ENCODE measurements at places on chromosomes 13 and 19. TPM values are rescaled to one million over a fixed set of nuclear protein-coding genes. Genes with fewer than 3 reads are reported as not detected.

The OR7D2 gene
- 0.22 TPM for total RNA-seq

The EML2 gene
- 30.6 TPM for total RNA-seq

The SLC10A2 gene
- total RNA-seq: not detected

The TMEM59L gene
- 1.6 TPM for total RNA-seq

The FBN3 gene
- total RNA-seq: not detected

The MEDAG gene
- total RNA-seq: 5.4 TPM

The DCLK1 gene
- 12.7 TPM for total RNA-seq

The CEACAM16 gene
- not detected for total RNA-seq

DNA sequence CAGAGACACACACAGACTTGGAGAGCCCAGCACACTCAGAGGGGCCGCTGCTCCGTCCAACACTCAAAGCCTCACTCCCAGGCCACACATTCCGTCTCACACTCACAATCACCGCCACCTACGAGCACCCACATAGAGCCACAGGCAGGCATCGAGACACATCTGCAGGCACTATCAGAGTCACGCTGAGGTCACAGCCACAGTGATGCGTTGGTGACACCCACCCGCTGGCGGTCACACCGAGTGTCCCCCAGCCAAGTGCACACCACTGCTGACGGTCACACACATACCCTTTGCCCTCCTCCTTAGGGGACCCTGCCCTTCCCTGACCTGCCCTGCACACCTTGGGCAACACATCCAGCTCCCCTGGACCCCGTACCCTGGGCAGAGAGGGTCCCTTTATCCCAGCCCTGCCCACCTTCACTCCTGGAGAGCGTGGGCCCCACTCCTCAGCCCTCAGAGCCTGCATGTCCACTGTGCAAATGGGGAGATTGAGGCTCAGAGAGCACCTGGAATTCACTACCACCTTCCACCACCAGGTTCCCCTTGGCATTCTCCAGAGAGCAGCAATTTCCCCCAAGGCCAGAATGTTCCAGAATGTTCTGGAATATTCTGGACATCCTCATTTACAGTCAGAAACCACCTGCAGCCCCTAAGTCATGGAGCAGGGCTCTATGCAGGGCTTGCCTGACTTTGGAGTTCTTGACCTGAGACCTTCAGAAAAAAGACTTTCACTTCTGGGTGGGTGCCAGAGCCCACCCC, 5.4 kb downstream of the FUT5 start:
- DNase-seq: no peak

DNA sequence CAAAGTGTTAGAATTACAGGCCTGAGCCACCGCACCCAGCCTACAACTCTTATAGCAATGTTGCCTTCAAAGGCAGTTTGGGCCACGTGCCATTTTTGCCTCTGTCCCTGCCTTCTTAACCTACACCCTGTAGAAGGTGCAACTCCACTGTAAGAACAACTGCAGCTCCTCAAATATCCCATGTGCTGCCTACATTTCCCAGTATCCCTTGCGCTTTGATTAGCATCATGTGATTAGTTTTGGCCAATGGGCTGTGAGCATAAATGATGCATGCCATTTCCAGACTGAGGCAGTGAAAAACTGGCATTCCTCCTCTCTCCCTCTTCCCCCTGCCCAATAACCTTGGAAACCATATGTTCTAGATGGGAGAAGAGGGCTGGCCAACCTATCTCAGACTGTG, 75.2 kb upstream of the MRI1 start:
- no peak for DNase-seq

DNA sequence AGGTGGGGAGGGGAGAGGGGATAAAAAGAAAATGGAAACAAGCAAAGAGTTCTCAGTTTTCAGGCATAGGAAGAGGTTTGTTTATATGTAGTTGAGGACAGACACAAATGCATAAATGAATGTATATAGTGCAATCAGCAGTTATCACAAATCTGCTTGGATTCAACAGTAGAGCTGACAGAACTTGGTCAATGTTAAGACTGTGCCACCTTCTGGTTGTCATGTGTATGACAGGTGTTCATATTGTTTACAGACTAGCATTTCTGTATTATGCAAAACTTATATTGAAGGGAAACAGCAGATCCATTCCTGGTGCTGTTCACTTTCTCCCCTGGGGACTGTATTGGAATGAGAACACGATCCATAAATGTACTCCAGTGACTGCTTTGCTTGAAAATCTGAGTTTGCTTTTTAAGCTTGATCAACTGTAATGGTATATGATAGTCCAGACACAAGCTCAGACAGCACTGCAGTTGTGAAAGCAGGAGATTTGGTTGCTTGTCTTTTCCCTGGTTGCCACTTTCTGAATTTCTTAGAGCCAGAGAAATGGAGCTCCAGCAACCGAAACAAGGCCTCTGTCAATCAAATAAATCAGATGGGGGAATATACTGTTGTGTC, 319.5 kb upstream of the OBI1 start:
- no peak for DNase-seq

GRCh38 chr13:91278888-91279287, 68.6 kb upstream of the MIR17HG start:
- no peak for DNase-seq

DNA sequence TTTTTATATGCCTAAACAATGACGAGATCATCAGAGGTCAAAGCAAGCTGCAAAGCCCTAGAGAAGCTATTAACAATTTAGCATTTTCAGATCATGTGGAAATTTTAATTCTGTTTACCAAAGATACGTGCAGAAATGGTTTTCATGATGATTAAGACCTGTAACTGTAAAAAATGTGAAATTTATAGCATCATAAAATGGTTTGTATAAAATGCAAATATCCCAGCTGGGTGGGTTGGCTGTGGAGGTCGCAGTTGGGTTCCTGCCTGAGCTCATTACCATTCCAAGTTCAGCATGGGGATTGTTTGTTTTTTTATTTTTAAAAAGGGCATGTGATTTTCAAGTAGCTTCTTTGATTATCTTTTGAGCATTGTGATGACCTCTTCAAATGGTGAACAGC, 47.9 kb upstream of the SIAH3 start:
- DNase-seq: no peak

DNA sequence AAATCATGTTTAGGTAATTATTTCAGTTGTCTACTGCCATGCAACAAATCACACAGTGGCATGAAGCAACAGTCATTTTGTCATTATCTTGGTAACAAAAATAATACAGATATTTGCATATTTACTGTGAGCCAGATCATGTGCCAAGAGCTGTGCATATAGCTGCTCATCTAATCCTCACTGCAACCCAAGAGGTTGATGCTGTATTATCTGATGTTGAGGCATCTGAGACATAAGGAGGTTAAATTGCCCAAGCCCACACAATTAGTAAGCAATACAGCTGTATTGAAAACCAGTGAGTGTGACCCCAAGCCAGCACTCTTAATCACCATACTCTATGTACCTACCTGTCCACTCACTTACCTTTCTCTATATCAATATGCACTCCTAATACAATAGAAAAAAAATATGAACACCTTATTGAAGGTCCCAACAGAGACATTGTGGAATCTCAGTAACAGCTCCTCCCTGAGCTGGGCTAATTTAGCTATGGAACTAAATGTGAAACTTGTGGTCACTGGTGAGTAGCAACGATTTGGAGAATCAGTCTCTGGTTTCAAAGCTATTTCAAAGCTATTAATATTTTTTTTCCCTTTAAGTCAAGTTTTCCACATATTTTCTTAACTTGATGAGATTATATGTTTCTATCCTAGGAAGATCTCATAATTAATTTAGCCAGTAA, 185.2 kb downstream of the KLF12 start:
- DNase-seq: no peak

DNA sequence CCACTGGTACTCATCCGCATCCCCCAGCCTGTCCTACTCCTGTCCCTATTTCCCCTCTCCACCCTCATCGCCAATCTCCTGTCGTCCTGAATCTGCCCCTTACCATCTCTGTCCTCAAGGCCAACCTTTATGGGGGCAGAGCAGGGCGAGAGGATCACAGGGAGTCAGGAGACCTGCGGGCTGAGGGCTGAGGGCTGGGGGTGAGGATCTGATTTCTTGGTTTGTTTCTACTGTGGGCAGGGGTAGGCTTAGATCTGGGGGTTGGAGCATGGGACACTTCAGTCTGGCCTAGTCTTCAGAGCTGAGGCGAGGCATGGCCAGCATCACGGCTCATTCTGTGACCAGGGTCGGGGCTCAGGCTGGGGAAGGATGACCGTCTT, 16.5 kb upstream of the ERCC1 start:
- DNase-seq: no peak

DNA sequence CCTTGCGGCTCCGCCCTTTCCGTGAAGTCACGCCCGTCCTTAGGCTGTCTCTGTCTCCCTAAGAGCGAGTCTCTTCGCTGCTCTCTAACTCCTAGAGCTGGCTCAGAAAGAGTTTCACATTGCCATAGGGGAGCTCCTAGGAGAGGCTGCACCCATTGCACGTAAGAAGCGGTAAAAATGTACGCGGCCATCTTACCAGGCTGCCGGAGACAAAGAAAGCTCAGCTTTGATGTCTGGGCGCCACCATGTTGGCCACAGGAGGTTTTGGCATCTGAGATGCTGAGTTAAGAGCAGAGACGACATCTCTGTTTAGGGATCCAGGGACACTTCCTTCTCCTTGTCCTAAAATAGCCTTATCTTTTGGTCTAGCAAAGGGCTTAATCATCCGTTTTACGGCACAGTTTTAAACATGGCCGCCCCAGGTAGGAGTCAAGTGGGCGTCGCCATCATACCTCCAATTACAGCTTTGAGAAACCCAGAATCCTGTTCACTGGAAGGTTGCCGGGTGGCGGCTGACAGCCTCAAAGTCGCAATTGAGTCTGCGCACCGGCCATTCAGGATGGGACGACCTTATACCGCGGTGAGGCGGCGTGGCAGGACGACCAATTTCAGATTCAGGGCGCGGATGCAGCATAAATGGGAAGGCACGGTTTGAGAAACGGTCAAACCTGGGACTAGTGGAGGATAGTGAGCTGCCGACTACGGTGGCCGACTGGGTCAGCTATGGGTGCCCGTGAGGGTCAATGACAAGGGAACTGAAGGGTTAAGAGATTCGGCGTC, at the start of gene ZNF793:
ZNF793 (plus strand) TSS at position 553 of the 780 bp plus-strand sequence. CDS start 16,501 bp downstream, outside the sequence.
- DNase-seq: peak; percentile 83

DNA sequence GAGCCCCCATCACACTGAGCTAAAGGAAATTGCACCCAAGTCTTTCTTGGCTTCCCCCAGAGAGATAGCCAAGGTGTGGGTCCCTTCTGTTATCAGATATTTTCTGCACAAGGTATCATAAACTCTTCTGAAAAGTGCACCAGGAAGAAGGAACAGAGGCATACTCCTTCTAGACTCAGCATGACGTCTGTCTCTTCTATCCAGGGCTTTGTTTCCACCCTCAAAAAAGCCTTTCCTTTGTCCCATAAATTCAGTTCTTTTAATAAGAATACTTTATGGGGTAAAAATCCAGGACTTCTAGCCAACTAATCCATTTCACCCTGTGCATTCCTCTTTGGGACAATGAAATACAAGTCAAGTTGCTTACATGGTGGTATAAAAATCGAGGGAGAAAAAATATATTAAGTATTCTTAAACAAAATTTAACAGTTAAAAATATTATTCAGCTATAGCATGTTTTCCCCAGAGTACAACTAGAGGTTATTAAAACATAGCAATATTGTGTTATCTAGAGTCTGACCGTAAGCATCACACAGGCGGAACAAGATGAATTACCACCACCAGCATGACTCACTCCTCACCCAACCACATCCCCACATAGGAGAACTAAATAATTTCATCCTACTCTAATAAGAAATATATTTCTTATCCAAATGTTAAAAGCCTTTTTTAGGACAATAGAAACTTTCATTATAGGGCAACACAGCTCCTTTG, 79.9 kb upstream of the GPC6 start:
- DNase-seq: no peak

DNA sequence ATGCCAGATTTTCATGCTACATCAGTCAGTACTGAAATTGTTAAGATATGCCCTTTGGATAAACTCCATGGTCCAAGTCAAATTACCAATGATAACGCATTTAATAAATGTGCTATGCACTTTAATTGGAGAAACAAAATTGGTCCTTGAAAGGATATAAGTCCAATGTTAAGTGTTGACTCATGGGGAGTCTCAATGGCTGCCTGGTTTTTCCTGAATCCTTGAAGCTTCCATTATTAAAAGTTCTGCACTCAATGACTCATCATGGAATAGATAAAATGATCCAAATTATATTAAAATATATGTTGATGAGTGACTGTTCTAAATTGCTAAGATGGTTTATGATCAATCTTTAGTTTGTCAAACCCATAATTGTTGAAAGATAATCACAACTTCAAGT, 346.0 kb upstream of the ATXN8OS start:
- DNase-seq: no peak

DNA sequence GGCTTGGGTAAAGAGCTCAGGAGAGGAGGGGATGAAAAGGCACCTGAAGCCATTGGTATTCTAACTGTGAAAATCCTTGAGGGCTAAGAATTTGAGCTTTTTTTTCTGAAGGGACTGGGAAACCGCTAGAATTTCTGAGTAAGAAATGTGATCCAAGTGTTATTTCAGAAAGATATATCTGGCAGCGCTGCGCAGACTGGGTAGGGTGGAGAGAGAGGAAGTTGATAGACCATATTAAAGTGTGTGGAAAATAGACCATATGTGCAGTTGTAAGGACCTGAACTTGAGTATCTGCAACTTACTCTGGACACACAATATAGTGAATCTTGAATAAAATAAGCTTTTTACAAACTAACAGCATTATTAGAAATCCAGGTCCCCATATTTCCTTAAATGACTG, 427.4 kb downstream of the NDFIP2 start:
- DNase-seq: no peak

GRCh38 chr13:93624311-93624777, 397.7 kb downstream of the GPC6 start:
- no peak for DNase-seq

DNA sequence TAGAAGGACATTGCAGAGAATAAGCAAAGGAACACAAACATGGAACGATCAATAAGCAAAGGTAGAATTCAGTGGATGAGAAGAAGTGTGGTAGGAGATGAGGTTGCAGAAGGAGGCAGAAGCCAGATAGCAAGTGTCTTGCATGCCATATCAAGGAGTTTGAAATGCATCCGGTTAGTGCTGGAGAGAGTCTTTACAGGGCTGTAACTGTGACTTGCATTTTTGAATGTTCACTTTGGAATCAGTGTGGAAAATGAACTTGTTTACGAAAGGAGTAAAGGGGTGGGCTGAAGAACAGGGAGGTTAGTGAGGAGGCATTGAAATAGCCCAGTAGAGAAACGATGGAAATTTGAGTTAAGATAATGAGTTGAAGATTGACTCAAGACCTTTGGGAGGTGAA, 90.7 kb upstream of the MBNL2 start:
- no peak for DNase-seq

GRCh38 chr19:17108453-17108784, 32.8 kb downstream of the MYO9B start:
- DNase-seq: no peak

DNA sequence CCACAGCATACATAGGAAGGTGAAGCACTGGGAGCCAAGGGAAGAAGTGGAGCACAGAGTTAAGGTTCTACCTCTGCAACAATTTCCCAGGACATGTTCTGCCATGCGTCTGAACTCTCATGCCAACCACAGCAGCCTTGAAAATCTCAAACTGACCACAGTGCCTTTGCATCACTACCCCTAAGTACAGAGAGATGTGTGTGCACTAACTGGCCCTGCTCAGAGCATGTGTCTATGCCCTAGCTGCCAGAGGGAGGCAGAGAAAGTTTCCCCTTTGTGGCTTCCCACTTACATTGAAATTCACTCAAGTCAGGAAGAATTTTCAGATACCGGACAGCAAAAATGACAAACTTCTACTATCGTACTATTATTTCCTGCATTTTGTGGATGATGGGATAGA, 26.8 kb upstream of the WDFY2 start:
- no peak for DNase-seq

GRCh38 chr19:57671124-57671895, 2.6 kb downstream of the ZSCAN4 start:
- no peak for DNase-seq

Data from Right ventricle myocardium superior (tissue), 1 donor.